CD4-positive, alpha-beta T cell treated with Interleukin-6 at 100 ng/mL for 8 hours (primary cell): ENCODE measurements at places on chromosomes 6 and 20.
A peak's percentile ranks its signal among the peaks of the same experiment; 100 is the strongest.

DNA sequence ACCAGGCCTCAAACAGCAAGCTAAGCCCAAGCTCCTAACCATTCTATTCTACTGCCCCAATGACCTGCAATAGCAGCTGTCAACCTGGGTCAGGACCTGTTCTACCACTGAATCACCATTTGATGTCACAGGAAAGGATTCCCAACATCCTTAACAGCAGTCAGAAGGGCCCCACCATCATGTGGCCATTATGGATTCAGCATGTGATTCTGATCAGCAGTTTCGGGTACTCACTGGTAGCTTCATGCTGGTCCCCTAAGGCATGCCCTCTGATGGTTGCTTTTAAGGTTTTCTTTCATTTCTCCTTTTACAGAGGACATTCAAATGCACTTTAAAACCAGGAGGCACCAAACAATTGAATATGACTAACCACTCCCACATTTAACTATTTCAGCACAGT lies 37.3 kb upstream of the MAP7 start:
- DNase-seq: no peak

DNA sequence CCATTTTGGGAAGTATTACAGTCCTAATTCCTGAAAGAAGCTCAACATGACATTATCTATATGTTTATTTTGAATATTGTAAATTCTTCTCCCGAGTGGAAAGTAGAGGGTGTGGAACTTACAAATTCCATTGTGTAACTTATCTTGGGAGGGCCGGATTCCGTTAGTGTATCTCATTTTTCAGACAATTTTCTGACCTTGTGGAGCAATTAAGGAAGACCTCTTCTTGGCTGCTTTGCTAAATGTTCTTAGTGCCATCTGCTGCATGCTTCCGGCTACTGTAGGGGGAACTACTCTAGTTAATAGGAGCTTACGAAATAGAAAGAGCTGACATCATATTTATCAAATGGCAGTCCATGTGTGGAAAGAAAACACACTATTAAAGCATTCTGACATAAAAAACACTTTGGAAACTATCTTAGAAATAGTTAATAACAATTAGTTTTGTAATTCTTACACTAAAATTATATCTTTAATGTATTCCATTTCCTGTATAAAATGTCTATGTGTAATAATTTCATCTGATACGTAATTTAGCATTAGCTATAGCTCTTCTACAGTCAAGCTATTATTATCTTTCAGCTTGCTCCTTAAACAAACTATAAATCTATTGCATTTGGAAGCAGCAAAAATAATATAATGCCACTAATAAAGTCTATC lies 41.5 kb upstream of the KCNQ5 start:
- DNase-seq: no peak

GRCh38 chr6:121453191-121453590 lies 17.7 kb downstream of the GJA1 start:
- no peak for DNase-seq

DNA sequence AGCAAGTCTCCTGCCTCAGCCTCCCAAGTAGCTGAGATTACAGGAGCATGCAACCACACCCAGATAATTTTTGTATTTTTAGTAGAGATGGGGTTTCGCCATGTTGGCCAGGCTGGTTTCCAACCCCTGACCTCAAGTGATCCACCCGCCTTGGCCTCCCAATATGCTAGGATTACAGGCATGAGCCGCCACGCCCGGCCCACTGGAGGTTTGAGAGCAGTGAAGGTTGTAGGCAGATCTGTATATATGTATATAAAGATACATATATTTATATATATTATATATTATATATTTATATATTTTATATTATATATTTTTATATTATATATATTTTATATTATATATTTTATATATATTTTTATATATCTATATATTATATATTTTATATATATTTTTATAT lies 38.2 kb upstream of the TTPAL start:
- DNase-seq: no peak

DNA sequence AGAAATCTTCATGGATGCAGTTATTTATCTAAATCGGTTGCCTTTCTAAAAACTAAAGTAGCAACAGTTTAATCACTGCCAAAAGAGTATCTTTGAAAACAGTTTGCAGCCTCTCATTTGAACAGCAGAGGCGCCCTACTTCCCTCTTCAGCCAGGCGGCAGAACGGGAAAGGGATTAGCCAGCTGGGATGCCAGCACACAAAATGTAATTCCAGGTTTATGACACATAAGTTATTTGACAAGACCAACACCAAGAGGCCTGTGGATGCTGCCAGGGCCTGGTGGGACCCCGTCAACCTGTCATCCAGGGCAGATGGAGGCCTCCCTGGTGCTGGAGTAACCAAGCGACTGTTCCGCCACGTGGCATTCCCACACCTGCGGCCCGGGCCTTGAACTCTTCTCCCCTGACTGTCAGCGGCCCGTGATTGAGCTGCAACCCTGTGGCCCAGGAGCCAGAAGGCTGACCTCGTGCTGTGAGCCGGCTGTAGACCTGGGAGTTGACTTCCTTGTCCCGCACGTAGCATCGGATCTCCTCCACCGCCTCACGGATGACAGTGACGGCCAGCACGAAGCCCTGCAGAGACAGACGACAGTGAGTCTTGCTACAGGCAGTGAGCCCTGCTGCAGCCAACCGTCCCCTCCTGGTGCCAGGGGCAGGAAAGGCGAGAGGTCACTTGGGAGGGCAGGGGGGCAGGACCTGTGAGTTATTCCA lies 55.5 kb downstream of the ATP9A start:
- DNase-seq: no peak

DNA sequence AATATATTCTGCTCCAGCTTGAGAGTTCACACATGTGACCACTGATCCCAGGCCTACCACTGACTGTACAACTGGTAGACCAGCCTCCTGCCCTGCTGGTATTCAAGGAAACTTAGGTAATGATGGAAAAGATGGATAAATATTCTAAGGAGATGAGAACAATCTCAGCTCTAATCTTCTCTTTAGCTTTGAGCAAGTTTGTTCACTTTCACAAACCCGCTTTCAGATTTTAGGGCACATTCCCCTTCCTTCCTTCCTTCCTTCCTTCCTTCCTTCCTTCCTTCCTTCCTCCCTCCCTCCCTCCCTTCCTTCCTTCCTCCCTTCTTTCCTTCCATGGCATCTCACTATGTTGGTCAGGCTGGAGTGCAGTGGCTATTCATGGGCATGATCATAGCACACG lies 88.2 kb upstream of the PHACTR1 start:
- DNase-seq: no peak

DNA sequence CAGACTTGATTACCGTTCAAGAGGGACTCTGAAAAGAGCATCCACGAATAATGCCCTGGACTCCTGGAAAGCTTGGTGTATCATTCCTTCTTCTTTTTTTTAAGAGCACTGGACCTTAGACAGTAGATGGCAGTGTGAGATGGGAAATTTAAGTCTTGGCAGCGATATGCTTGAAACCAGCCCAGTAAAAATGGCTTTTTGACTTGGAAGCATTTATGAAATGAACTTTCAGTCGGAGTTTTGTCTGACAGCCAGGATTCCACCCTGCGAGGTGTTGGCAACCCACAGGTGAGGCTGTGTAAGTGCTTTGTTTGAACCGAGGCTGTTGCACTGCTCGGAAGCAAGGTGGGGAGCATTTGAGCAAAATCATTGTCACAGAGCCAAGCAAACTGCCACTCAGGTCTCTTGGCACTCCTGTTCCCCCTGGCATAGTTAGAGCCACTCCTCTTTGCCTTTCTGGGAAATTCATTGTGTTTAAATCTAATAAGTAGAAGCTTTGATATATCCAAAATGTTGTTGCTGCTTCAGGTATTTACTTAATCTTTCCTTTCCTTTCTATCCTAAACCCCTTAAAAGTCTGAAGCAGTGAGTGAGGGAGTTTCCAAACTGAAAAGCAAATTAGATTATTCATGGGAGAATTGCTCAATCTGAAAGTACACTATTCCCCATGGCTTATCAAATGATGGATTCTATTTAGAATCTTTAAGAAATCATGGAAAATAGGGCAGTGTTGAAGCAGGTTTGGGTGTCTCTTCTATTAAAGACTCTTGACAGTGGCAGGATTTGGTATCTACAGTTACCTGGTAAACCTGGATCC lies 272.8 kb upstream of the SLC35B3 start:
- no peak for DNase-seq

DNA sequence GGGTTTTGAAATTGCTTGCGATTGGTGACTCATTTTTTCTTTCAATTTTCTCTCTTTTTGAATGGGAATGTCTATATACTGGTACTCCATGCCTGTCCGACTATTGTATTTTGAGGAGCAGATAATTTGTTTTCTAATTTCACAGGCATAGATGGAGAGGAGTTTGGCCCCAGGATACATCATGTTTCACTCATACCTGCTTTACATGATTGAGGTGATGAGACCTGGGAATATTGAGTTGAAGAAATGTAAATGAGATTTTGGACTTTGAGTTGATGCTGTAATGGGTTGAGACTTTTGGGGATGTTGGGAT lies 253.1 kb upstream of the RAB32 start:
- DNase-seq: no peak

- DNase-seq: no peak
Measured at GRCh38 chr20:19935842-19936241, 81.3 kb upstream of the NAA20 start.

DNA sequence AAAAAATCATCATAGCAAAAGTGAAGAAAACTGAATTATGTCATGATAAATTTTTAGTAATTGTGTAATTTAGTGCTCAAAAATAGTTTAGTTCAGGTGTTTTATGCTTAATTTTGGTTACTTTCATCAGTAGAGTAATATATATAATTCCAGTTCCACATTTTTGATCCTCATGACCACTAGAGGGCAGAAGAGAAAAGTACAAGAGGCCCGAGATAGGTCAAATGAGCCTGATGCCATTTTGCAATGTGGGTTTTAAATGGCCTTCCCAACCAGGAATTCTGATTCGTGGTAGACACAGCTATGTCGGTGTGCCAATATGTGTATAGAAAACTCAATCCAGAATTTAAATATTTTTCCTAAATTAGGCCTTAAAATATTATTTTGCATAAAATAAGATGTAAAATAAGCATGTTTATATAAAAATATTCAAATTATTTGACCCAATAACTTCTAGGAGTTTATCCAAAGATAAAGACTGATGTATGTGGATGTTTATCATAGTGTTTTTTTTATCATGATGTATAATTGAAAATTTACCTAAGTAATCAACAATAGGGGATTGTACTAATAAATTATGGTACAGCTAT lies 159.7 kb upstream of the RPS6KA2 start:
- DNase-seq: peak; percentile 66

GRCh38 chr20:10647471-10647870 lies 26.3 kb downstream of the JAG1 start:
- DNase-seq: no peak

DNA sequence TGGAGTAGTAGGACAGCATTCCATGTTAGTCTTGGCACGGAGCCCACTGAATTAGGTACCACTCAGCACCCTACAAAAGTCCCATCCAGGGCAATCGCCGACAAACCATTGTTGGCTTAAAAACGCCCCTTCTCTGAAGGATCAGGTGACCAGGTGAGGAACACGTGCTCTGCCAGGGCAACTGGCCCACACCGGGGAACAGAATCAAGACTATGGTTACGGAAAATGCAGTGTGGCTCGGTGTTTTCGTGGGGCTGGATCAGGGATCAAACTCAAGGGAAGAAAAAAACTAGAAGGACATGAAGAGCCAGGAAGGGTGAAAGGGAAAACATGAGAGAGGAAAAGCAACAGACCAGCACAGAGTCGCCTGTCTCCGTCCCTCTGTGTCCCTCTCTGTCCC lies 177.8 kb upstream of the ARID1B start:
- DNase-seq: no peak

DNA sequence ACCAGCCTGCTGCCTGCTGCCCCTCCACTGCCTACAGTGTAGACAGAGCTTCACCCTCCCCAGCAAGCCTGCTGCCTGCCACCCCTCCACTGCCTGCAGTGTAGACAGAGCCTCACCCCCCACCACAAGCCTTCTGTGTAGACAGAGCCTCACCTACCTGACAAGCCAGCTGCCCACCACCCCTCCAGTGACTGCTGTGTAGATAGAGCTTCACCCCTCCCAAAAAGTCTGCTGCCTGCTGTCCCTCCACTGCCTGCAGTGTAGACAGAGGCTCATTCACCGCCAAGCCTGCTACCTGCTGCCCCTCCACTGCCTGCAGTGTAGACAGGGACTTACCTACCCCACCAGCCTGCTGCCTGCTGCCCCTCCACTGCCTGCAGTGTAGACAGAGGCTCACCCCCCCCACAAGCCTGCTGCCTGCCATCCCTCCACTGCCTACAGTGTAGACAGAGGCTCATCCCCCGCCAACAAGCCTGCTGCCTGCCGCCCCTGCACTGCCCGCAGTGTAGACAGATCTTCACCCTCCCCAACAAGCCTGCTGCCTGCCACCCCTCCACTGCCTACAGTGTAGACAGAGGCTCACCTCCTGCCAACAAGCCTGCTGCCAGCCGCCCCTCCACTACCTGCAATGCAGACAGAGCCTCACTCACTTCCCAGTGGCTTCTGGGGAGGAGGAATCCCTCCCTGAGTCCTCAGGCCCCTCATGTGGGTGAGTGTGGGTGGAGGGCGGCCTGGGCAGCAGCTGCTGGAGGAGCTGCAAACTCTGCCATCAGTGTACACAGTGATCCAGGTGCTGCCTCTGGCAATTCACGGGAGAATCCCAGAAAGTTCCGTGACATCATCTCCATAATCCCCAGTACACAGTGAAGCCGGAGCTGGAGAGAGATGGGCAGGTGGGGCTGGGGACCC lies 140.9 kb downstream of the DLL1 start:
- DNase-seq: no peak

DNA sequence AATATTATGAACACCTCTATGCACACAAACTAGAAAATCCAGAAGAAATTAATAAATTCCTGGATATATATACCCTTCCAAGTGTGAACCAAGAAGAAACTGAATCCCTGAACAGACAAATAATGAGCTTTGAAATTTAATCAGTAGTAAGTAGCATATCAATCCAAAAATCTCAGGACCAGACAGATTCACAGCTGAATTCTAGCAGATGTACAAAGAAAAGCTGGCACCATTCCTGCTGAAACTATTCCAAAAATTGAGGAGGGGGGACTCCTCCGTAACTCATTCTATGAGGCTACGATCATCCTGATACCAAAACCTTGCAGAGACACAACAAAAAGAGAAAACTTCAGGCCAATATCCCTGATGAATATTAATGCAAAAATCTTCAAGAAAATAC lies 67.0 kb upstream of the PDE7B start:
- no peak for DNase-seq

GRCh38 chr6:7919871-7920270 lies 9.3 kb upstream of the TXNDC5 start:
- no peak for DNase-seq

GRCh38 chr6:148445620-148446019 lies 103.0 kb downstream of the SASH1 start:
- no peak for DNase-seq

GRCh38 chr6:105981002-105981887 lies 104.9 kb upstream of the PRDM1 start:
- peak; percentile 31 for DNase-seq

DNA sequence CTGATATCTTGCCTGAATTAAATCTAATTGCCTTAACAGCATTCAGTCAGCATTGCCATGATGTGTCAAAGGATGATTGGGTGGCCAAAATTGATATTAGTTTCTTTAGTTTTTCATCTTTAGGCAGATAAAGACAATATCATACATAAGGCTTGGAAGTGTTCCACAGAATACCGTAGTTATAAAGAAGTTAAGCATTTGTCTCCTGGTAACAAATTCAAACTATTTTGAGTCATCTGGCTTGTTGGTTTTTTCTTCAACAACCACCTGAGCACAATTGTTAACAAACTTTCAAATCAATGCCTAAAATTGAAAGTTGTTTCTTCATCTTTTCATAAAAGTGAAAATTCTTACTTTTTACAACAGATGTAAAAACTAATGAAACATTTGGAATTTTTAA lies 47.5 kb upstream of the ADGRF5 start:
- no peak for DNase-seq

- DNase-seq: peak; percentile 69
Measured at GRCh38 chr6:12051861-12052368, 39.8 kb downstream of the HIVEP1 start.
